ENCODE measurements at places on chromosomes 6 and 20.

DNA sequence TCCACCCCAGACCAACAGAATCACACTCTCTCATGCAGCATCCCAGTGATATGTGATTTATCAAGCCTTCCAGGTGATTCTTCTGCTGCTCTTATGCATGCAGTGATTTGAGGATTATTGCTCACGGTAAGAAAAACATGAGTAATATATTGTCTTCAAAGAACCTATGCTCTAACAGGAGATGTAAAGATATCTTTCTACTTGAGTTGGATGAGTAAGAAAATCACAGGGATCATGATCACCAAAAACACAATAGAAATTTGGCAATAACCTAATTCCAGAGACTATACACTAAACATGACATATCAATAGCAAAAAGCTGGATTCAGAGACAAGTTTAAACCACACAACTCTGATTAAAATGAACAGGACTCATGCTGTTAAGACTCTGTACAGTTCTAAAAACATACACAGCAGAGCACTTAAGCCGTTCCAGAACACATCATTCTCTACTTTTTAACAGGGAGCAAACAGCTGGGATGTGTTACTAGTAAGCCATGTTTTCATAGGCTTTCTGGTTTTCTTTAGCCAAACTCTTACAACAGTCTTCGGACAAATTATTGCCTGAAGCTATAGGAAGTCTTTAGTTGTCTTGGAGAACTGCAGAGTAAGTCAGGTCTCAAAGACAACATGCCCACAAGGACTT, 568.6 kb downstream of the HAO1 start:
- DNase-seq = no peak

- no peak for DNase-seq
Measured at GRCh38 chr6:39214120-39214813, 15.0 kb downstream of the KCNK5 start.

GRCh38 chr6:50962213-50962759, 143.6 kb downstream of the TFAP2B start:
- no peak for DNase-seq

DNA sequence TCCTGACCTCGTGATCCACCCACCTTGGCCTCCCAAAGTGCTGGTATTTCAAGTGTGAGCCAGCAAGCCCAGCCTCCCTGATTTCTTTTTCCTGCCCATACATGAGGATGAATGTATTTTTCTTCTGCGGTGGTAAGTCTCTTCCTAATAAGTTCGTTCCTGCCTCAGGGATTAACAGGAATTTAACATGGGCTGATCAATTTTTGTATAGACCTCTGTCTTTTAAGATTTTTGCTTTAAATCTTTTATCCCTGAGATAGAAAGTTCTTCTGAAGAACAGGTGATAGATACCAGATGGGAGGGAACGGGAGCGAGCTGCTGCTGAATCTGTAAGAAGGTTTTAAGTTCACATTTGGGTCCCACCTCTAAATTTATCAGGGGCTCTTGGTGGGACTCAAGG, 7.0 kb upstream of the ZNFX1 start:
- no peak for DNase-seq

DNA sequence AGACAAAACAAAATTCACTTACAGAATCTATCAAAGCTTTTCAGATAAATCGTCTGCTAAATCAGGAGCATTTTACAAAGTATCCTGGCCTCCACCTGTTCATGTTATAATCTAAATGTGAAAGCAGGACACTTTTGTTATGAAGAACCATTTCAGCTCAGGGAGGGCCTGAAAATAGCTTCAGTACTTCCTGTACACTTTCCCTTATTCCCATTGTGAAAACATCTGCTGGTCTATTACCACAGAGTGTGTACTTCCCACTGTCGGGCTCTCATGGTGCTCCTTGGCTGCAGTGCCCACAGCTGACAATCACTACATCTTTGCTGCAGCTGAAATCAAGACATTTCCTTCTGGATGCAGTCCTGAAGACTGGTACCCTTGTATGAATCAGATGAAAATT, 128.1 kb downstream of the OPRM1 start:
- no peak for DNase-seq

DNA sequence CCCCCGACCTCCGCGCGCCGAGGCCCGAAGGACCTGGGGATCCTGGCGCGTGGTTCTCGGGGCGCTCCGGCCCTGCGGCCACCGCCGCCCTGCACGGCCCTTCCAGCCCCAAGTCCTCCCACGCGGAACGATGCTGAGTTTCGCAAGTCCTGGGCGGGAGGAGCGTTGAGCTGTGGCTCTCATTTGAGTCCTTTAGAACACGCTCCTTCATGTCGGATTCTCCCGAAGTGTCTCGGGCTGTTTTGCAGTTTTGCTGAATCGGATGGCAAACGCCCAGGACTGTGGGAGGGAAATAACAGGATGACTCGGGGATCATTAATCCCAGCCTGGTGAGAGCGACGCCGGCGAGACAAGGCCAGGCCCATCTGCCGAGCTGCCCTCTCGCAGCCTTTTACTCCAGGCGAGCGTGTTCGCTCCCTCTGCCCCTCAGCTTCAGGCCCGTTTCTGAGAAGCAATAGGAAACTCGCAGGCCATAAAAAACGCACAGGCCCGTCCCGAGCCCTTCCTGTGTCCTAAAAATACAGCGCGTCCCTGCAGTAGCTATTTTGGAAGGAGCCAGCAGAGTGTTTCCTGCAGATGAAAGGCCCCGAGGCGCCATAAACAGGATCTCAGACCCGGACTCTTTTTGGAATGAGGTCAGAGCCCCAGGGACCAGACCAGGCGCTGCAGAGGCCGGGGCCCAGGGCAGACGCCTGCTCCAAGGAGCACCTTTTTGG, 153.5 kb downstream of the DLL1 start:
- no peak for DNase-seq

- DNase-seq = no peak
Measured at GRCh38 chr6:51004380-51004779, 185.7 kb downstream of the TFAP2B start.

- no peak for DNase-seq
Measured at GRCh38 chr20:33399924-33400323, 1.4 kb downstream of the CDK5RAP1 start.

GRCh38 chr6:165920896-165921671, 246.6 kb downstream of the TBXT start:
- DNase-seq = no peak

- DNase-seq = no peak
Measured at GRCh38 chr6:13278164-13278563, 50.2 kb downstream of the TBC1D7 start.

DNA sequence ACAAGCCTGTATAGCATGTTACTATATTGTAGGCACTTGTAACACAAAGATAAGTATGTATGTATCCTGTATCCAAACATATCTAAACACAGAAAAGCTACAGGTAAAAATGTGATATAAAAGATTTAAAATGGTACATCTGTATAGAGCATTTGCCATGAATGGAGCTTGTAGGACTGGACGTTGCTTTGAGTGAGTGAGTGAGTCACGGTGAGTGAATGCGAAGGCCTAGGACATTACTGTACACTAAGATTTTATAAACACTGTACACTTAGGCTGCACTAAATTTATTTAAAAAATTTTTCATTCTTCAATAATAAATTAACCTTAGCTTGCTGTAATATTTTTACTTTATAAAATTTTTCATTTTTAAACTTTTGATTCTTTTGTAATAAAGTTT, 136.9 kb downstream of the NKAIN2 start:
- DNase-seq = no peak

DNA sequence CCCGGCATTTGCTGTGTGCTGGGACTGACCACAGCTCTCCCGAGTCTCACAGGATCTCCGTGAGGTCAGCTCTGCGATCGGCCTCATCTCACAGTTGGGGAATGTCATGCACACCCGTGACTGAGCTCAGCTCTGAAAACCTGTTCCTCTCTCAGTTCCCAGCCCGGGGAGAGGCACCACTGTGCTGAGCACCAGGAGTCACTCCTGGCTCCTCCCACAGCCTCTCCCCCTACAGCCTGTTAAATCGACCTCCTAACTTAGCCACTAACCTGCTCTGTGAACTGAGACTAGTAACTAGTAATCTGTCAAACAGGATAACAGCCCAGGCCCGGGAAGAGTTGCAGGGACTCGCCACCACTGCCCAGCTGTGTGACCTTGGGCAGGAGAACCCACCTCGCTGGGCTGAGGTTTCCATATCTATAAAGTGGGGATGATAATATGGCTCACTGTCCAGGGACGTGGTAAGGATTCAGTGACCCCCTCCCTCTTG, 20.1 kb upstream of the NOL4L start:
- no peak for DNase-seq

DNA sequence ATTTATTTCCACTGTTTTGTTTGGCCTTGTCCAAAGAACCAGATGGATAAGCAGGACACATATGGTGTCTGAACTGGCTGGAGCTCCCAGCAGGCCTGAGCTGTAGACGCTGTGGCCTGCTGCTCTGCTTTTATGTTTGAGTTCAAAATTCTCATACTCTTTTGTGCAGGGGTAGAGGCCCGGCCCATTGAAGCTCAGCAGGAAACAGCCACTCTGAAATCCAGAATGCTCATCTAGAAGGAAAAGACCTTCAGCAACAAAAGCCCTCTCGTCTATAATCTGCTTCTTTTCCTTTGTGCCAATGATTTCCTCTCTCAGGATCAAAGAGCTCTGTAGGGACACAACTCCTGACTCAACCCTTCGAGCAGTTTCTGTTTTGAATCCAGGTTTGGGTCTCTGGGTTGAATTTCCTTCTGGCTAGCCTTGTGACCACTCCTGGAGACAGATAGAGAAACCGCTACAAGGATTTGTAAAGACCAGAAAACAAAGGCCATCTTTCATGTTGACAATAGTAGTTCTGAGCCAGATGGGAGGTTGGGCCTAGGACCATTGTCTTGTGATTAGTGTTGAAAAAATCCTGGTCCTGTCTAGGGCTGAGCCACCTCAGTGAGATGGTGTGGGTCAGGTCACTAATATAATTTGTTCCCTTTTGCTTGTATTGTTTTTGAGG, 446.7 kb downstream of the BCKDHB start:
- no peak for DNase-seq

DNA sequence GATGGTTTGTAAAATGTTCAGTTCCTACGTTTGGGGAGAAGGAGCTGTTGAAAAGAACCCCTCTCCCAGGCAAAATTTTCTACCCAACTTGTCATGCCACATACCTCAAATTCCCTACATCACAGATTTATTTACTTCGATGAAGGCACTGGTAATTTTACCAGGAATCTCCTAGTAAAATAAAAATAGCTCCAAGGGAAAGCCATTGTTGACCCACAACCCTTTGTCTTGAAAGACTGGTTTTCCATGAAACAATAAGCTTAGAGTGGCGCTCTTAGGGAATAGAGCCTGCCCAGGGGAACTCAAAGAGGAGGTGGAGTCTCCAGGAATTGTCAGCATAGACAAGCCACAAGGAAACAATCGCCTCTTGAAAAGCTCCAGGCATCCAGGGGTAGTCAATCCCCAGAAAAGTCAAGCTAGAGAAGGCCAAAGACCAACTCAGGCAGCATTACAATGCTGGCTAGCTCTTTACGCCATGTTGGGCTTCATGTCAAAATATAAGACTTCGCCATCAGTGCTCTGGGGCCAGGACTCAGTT, 99.2 kb upstream of the RREB1 start:
- DNase-seq = no peak

DNA sequence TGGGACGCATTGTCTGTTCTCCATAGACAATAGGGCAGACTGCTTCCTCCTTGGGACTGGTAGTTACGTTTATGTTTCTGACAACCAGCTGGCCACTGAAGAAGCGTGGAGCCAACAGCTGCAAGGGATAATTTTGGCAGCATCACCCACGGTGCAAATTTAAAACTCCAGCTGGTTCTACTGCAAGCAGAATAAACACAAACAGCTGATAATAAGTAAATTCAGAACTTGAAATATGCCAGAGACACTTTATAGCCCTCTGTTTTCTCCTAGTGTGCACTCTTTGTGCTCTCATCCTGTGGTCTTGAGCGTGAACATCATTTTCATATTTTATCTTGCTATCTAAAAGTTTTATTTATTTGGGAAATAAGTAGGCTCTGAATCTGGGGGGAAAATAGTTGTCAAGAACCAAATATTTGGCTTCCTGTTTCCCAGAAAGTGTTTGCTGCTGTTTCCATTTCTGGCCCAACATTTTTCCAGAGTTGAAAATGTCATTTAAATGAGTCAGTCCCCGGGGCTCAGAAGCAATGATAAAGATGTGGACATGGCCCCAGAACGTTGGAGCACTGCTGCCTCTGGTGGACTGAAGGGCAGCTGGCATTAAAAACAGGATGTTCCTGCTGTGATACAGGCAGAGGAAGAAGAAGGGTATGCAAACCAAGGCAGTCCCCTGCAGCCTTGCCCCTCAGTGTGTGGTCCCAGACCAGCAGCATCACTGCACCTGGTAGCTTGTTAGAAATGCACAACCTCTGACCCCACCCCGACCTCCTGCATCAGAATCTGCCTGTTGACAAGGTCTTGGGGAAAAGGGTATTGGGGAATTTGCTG, 12.5 kb upstream of the THBD start:
- no peak for DNase-seq

- no peak for DNase-seq
Measured at GRCh38 chr6:102068349-102068929, 674.9 kb downstream of the GRIK2 start.

DNA sequence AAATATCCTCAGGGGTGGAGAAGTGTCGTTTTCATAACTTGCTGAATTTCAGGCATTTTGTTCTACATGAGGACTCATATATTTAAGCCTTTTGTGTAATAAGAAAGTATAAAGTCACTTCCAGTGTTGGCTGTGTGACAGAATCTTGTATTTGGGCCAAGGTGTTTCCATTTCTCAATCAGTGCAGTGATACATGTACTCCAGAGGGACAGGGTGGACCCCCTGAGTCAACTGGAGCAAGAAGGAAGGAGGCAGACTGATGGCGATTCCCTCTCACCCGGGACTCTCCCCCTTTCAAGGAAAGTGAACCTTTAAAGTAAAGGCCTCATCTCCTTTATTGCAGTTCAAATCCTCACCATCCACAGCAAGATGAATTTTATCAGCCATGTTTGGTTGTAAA, 20.3 kb upstream of the MAPK13 start:
- DNase-seq = no peak

- no peak for DNase-seq
Measured at GRCh38 chr6:150038202-150039062, 13.1 kb upstream of the RAET1L start.

- DNase-seq = no peak
Measured at GRCh38 chr6:92126088-92126487, 1293.3 kb downstream of the EPHA7 start.

GRCh38 chr6:47303342-47303741, 6.4 kb downstream of the TNFRSF21 start:
- no peak for DNase-seq

DNA sequence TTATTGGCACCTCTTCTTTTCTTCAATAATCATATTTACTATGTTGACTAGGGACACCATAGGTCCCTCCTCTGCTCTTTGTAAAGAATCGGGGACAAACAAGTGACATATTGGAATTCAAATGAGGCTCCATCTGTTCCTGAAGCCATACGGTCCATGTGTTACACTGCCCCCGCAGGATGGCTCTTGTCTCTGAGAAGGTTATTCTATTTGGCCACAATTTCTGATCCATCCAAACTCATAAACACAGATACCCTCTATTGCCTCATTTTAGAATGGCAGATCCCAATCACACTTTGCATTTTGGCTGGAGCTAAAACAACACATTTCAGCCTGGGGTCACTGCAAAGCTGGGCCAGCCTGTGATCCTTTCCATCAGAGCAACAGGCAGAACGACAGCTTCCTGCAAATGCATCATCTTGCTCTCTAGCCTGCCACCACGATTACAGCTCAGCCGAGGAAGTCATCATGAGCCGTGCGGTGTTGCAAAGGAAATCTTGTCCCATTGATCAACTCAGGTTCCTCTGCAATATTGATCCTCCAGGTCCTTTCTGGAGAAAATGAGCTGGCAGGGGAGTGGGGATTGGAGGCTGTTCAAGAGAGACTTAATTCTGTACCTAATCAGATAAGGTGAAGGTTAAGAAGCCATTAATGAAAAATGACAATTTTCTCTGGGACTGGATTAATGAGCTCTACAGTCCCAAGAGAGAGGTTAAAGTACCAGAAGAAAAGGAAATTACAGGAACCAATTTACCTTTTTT, 73.1 kb downstream of the AGPAT4 start:
- DNase-seq = no peak

All from stimulated activated CD8-positive, alpha-beta memory T cell treated with anti-CD3 and anti-CD28 coated beads, Interleukin-2, amount 100 ng/mL, for 1 hour (primary cell).